ENCODE measurements at places on chromosomes 6 and 20.

- DNase-seq, result peak; percentile 35
Measured at GRCh38 chr6:157034436-157035230, 257.5 kb downstream of the ARID1B start.

DNA sequence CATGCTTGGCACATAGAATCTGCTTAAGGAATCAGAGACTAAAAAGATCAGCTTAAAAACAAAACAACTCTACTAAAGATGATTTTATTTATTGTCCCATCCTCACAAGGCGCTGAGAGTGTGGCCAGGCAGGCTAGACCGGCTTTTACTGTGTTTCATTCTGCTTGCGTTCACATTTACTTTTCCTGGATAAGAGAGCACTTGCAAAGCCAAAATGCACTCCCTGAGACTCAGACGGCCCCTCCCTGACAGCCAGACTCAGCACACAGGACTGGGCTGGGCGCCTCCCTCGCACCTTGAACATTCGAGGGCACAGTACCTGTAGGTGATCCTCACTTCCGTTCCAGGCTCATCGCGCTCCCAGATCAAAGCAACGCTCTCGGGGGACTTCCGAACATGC is 10.2 kb downstream of the ACSS1 start:
- DNase-seq, result no peak

GRCh38 chr6:36120539-36120938 is 9.8 kb upstream of the MAPK13 start:
- DNase-seq, result no peak

DNA sequence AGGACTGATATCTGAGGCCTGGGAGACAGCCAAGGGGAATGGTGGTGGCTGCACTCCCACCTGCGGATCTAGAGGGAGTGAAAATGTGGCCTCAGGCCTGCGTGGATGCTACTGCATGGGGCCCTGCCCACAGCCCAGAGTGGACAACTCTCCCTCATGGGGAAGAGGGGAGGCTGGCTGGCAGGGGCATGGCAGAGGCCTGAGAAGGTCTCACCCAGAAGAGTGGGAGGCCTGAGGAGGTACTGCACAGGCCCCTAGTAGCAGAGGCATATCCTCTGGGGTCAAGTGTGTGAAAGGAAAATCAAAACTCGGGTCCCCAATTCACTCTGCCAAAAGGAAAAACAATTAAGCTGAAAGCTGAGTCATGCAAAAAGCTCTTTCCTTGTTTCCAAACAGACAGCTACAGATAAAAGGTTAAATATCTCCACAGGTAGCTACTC is 158.2 kb downstream of the AKAP7 start:
- no peak for DNase-seq

DNA sequence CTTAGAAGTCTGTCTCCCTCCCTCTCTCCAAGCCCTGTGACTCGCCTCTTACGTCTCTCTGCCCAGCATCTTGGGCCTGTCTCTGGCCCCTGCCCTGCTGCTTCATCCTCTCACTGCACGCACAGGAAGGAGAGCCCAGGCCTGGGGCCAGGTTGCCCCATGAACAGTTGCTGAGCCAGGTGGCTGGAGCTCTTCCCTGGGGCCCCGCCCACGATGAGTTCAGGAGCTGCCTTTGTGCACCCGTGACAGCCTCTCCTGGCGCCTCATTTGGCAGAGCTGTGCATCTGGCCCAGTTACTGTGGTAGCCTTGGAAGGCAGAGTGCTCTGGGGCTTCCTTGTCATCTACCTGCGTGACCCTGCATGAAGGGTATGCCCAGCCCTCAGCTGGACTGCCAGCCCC is 44.5 kb downstream of the SLC52A3 start:
- DNase-seq, result no peak

DNA sequence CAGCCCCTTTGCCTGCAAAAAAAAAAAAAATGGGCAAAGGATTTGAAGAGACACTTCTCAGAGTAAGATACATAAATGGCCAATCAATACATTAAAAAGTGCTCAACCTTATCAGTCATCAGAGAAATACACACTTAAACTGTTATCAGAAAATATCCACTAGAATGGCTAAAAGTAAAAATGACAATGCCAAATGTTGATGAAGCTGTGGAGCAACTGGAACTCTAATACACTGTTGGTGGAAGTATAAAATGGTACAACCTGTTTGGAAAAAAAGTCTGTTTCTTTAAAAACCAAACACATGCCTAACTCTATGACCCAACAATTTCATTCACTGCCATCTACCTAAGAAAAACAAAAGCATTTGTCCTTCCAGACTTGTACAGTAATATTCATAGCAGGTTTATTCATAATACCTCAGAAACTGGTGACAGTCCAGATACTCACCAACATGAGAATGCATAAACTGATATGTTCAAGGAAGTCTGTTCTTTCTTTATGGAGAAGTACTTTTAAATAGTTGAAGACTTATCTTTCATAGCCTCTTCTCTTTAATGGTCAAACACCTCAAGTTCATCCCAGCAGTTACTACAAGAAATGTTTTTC is 378.4 kb upstream of the RUNX2 start:
- DNase-seq, result no peak

DNA sequence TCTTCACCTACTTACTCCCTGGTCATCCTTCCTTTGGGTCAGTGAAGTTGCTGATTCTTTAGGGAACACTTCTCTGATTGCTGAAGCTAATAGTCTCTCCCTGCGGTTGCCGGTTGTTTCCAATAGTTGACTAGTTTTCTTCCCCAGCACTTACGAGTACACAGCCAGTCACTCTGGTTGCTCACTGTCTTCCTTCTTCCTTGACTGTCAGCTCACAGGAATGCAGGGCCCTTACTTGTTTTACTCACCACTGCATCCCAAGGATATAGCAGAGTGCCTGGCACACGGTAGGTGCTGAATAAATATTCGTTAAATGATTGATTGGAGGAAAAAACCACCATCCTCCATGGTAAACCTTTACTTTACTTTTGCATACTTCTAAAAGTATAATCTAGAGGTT is 345.0 kb downstream of the QKI start:
- DNase-seq, result no peak

- DNase-seq, result no peak
Measured at GRCh38 chr6:24504287-24504648, 9.5 kb downstream of the ALDH5A1 start.

Measured in pulmonary artery endothelial cell (primary cell).